Muscle of leg (tissue), 16 donors: ENCODE measurements at places on chromosomes 16 and 17.
A peak's percentile ranks its signal among the peaks of the same experiment; 100 is the strongest.

- no peak overlapping the region for H3K27ac ChIP-seq
- no peak overlapping the region for H3K4me3 ChIP-seq
- H3K36me3 ChIP-seq: no peaks in the 10 kb centered on the region
- H3K27me3 ChIP-seq: no peaks in the 10 kb centered on the region
- no peak for DNase-seq
These were observed 321.5 kb downstream of the MAP2K4 start for GRCh38 chr17:12342161-12342560.

DNA sequence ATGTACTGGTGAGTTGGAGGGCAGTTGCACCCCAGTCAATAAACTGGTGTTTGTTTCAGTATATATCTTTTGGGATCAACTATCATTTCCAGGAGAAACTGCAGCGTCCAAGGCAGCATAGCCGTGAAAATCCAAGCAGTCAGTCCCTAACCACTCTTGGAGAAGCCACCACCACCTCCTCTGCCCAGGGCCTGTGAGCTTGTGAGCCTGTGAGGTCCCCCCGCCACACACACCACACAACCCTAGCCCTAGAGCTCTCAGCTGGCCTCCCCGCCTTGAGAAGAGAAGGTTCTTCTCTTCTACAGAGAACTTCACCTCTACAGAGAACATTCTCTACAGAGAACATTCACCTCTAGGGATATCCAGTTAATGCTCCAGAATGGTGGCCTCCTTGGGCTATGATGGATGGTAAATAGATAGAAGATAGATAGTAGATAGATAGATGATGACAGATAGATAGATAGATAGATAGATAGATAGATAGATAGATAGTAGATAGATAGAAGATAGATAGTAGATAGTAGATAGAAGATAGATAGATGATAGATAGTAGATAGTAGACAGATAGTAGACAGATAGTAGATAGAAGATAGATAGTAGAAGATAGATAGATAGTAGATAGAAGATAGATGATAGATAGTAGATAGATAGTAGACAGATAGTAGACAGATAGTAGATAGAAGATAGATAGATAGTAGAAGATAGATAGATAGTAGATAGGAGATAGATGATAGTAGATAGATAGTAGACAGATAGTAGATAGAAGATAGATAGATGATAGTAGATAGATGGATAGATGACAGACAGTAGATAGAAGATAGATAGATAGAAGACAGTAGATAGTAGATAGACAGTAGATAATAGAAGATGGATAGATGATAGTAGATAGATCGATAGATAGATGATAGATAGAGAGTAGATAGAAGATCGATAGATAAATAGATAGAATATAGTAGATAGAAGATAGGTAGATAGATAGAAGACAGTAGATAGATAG, 13.7 kb downstream of the ALOX15B start:
- no peaks in the 10 kb centered on the region for H3K4me1 ChIP-seq
- no peak for DNase-seq
- no peak overlapping the region for H3K27ac ChIP-seq
- peaks cover 13% of the 10 kb centered on the region for H3K27me3 ChIP-seq
- H3K36me3 ChIP-seq: no peaks in the 10 kb centered on the region

DNA sequence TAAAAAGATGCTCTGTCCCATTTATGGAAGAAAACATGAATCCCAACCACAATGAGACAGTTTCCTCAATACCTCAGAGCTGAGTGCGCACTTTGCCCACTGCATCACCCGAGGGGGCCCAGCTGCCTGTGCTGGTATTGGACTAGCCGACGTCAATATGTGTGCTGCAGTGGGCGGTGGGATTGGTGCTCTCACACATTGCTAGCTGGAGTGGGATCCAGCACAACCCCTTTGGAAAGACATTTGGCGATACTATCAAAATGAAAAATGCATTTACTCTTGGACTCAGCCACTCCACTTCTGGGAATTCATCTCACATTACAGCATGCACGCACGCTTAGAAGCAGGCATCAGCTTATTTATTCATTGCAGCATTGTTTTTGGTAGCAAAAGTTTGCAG, 289.2 kb upstream of the FOXF1 start:
- no peak for DNase-seq
- H3K27me3 ChIP-seq: peaks cover 53% of the 10 kb centered on the region
- H3K4me3 ChIP-seq: no peak overlapping the region
- H3K27ac ChIP-seq: no peak overlapping the region
- H3K4me1 ChIP-seq: no peaks in the 10 kb centered on the region
- H3K36me3 ChIP-seq: no peaks in the 10 kb centered on the region

- H3K27me3 ChIP-seq: no peaks in the 10 kb centered on the region
- no peaks in the 10 kb centered on the region for H3K4me1 ChIP-seq
- H3K36me3 ChIP-seq: no peaks in the 10 kb centered on the region
- no peak for DNase-seq
These were observed 319.8 kb upstream of the GOT2 start for GRCh38 chr16:59053911-59054310.

GRCh38 chr16:49659356-49659755, 196.6 kb downstream of the ZNF423 start:
- no peaks in the 10 kb centered on the region for H3K27me3 ChIP-seq
- H3K4me3 ChIP-seq: no peak overlapping the region
- peaks cover 52% of the 10 kb centered on the region for H3K4me1 ChIP-seq
- no peaks in the 10 kb centered on the region for H3K36me3 ChIP-seq

GRCh38 chr17:33889040-33889439, 366.0 kb upstream of the CCL2 start:
- H3K4me1 ChIP-seq: no peaks in the 10 kb centered on the region
- H3K4me3 ChIP-seq: no peak overlapping the region
- DNase-seq: no peak
- H3K27me3 ChIP-seq: peaks cover 7% of the 10 kb centered on the region
- H3K36me3 ChIP-seq: no peaks in the 10 kb centered on the region

GRCh38 chr17:67360880-67361279, 5.5 kb downstream of the PSMD12 start:
- no peak overlapping the region for H3K4me3 ChIP-seq
- peaks cover 8% of the 10 kb centered on the region for H3K36me3 ChIP-seq
- H3K4me1 ChIP-seq: peaks cover 8% of the 10 kb centered on the region
- H3K27ac ChIP-seq: no peak overlapping the region
- H3K27me3 ChIP-seq: no peaks in the 10 kb centered on the region
- DNase-seq: no peak

GRCh38 chr17:7398612-7399011, 4.3 kb upstream of the PLSCR3 start:
- no peak overlapping the region for H3K4me3 ChIP-seq
- H3K27me3 ChIP-seq: no peaks in the 10 kb centered on the region
- no peak for DNase-seq

DNA sequence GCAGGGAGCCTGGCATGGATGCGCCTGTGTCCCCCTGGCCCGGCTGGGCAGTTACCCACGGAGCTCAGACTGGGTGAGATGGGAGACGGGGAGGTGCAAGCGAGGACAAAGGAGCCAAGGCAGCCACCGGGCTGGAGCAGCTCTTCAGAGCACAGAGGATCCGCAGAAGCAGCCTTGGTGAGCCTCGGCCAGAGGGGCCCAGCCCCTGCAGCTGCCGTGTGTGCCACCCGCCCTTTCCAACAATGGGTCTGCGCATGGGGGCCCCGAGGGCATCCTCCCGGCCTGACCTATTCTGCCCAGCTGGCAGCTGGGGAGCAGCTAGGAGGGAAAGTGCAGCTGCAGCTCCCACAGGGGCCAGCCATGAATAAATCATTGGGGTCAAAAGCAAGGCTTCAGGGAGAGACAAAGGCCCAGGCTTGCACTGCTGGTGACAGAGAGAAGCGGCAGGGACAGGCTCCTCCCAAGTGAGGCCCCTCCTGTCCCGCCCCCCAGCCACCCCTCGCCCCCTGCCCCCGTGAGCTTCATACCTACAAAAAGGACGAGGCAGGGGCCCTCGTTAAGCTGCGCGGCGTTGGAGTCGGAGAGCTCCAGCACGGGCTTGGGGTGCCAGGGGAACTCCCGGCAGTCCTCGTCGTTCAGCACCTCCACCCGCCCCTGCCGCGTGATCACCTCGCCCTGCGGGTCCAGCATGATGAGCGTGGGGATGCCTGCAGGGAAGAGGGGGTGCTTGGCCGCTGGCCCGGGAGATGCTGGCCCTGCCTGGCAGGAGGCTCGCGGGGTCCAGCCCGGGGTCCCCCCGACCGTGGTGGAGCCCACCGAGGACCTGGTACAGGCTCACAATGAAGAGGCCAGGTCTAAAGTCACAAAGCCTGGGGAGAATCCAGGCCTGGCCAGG, 22.6 kb downstream of the MRM3 start:
- peaks cover 55% of the 10 kb centered on the region for H3K36me3 ChIP-seq
- DNase-seq: no peak
- no peak overlapping the region for H3K27ac ChIP-seq

- no peak for DNase-seq
- no peaks in the 10 kb centered on the region for H3K4me1 ChIP-seq
- H3K36me3 ChIP-seq: peaks cover 3% of the 10 kb centered on the region
- no peaks in the 10 kb centered on the region for H3K27me3 ChIP-seq
- no peak overlapping the region for H3K27ac ChIP-seq
These were observed 24.6 kb downstream of the CACNG1 start for GRCh38 chr17:67068999-67069398.

- no peak overlapping the region for H3K27ac ChIP-seq
- H3K4me1 ChIP-seq: no peaks in the 10 kb centered on the region
- H3K4me3 ChIP-seq: no peak overlapping the region
- H3K27me3 ChIP-seq: no peaks in the 10 kb centered on the region
- DNase-seq: no peak
- no peaks in the 10 kb centered on the region for H3K36me3 ChIP-seq
These were observed 112.1 kb downstream of the ADAMTS18 start for GRCh38 chr16:77322757-77323156.

DNA sequence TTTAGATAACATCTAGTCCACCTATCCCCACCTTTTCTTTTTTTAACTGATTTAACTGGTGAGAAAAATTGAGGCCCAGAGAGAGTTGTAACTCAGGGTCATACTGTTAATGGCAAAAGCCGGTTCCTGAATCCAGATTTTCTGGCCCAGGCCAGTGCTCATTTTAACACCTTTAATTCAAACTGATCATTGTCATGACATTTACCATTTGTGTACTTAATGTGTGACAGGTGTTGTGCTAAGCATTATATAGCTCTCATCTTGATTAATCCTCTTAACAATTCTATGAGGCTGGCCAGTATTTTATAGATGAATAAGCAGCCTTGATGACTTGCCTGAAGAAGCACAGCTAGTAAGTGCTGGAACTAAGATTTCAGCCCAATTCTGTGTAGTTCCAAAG, 14.4 kb downstream of the RHOT1 start:
- H3K4me3 ChIP-seq: no peak overlapping the region
- no peak overlapping the region for H3K27ac ChIP-seq
- H3K36me3 ChIP-seq: peaks cover 39% of the 10 kb centered on the region
- DNase-seq: no peak
- H3K4me1 ChIP-seq: no peaks in the 10 kb centered on the region

DNA sequence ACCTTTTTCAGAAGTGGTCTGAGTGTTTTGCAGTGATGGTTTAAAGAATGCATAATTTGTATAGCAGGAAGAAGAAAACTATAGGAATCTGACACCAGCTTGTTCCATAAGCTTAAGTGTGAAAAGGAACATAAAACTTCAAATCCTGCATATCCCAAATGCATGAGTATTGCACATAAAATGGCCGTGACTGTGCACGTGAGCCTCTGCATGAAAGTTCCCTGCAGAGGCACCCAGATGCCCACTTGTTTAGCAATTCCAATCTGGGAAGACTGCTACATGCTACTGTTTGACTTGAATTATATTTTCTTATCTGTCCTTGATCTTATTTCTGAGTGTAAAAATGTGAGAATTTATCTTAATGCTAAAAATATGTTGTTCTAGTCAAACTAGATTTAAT, 21.5 kb downstream of the MARCHF10 start:
- H3K27me3 ChIP-seq: no peaks in the 10 kb centered on the region
- no peak overlapping the region for H3K4me3 ChIP-seq
- DNase-seq: no peak
- no peak overlapping the region for H3K27ac ChIP-seq

GRCh38 chr17:29948448-29949215, 7.2 kb downstream of the EFCAB5 start:
- no peaks in the 10 kb centered on the region for H3K36me3 ChIP-seq
- no peaks in the 10 kb centered on the region for H3K4me1 ChIP-seq
- no peak for DNase-seq
- no peaks in the 10 kb centered on the region for H3K27me3 ChIP-seq

DNA sequence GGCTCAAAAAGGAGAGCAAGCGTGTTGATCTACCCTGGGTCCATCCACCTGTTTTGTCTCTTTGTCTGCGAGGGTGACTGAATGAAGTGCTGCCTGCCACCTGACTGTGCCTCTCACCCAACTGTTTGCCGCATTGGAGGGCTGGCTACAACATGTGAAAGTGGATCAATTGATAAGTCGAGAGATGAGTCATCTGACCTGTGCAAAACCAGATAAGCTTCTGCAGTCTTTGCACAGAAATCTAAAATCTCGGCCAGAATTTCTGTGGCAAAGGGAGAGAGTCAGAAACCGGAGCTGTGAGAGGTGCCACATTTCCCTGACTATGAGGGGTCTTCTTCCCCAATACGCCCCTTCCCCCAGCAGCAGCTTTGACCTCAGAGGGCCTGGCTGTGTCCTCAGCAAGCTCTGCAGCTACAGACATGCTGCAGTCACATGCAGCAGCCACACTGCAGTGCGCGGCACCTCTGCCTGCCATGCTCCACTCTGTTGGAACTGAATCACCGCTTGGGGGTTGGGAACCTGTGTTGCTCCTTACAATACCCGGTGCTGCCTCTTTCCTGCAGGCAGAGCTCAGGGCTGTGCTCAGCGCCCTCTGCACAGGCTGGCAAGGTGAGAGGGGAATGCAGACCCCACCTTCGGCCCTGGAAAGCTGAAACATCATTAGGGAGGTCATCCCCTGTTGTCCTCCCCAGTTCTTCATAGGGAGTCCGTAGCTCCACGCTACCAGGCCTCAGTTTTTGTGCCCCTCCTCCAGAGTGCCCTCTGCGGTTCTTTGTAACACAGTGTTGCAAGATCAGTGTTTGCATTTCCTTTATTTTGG, 16.2 kb upstream of the HAS3 start:
- peak overlapping the region; percentile 13 for H3K27ac ChIP-seq
- peaks cover 2% of the 10 kb centered on the region for H3K4me1 ChIP-seq
- H3K27me3 ChIP-seq: no peaks in the 10 kb centered on the region
- H3K36me3 ChIP-seq: no peaks in the 10 kb centered on the region
